Activated naive CD4-positive, alpha-beta T cell treated with anti-CD3 and anti-CD28 coated beads, Interleukin-2, amount 10 ng/mL, durations not matched to agents 7 days and 5 days (primary cell): ENCODE measurements at places on chromosomes 11 and 22.

DNA sequence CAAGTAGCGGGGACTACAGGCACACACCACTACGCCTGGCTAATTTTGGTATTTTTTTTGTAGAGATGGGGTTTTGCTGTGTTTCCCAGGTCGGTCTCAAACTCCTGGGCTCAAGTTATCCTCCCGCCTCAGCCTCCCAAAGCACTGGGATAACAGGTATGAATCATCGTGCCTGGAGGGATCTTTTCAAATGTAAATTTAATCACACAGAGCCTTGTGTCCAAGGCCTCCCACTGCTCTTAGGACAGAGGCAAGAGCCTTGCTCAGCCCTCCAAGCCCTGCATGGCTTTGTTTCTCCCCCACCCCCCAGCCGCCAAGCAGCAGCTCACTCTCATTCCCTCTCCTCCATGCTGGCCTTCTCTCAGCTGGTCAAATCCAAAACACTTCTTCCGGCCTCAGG, 75.3 kb upstream of the CREB3L1 start:
- no peak for DNase-seq

DNA sequence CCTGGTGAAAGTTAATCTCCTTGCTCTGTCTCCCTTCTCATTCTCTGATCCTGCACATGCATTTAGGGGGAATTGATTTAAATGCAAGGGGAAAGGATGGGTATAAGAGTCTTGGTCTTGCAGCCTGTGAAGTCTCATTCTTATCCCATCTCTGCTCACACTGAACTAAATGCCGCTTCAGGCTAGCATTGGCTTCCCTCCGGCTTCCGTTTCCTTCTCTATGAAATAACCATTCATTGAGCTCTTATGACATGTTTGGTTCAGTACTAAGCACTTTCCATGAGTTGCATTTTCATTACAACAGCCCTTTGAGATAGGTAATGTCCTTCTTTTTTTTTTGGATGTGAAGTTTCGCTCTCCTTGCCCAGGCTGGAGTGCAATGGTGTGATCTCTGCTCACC, 5.6 kb downstream of the ZBTB16 start:
- DNase-seq: no peak

DNA sequence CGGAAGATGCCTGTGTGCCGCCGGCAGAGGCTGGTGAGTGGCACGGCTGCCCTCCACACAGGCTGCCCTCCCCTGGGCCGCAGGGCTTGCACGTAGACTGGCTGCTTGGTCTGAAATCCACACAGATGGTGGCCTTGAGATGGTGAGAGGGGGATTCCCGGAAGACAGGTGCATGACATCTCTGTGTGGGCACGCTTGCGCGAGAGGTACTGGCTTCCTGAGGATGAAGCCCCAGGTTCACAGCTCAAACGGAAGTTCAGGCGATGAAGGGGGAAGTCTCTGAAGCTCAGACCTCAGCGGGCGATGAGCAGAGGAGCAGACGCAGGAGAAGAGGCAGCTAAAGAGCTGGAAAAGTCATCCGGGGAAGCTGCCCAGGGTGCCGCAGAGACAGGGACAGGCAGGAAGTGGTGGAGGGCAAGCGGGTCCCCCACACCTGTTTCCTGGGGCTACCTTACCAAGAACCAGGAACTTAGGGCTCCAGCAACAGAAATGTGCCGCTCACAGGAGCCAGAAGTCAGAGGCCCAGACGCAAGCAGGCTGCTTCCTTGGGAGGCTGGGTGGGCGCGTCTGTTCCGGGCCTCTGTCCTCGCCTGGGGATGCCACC, 7.2 kb downstream of the CRELD2 start:
- DNase-seq: peak; percentile 78

GRCh38 chr11:5547982-5548381, 358 bp downstream of the OR52H1 start:
- DNase-seq: no peak

DNA sequence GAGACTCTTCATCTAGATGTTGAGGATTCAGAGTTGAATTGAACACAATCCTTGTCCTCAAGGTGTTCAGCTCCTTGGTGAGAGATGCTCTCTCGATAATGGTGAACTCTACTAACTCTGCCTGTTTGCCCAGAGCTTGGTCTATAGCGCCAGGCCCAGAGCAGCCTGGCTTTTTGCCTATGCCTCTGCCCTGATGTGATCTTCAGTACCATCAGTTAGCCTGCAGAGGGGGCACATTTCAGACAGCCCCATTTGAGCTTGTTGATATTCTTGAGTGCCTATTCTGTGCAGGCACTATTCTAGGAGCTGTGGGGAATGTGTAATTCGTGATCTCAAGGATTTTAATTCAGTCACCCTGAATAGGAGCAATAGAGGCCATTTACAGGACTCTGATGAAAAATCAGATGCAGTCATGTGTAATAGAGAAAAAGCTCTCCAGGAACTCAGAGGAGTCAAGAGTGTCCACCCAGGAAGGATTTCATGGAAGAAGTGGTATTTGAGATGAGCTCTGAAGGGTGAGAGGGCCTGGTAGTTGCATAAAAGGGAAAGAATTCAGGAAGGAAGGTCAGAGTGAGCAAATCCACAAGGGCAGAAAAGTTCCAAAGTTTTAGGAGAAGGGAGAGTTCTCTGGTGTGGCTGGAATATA, 19.3 kb downstream of the GTPBP1 start:
- peak; percentile 58 for DNase-seq
